Omental fat pad (tissue), 4 donors: ENCODE measurements at places on chromosomes 2 and 18.

DNA sequence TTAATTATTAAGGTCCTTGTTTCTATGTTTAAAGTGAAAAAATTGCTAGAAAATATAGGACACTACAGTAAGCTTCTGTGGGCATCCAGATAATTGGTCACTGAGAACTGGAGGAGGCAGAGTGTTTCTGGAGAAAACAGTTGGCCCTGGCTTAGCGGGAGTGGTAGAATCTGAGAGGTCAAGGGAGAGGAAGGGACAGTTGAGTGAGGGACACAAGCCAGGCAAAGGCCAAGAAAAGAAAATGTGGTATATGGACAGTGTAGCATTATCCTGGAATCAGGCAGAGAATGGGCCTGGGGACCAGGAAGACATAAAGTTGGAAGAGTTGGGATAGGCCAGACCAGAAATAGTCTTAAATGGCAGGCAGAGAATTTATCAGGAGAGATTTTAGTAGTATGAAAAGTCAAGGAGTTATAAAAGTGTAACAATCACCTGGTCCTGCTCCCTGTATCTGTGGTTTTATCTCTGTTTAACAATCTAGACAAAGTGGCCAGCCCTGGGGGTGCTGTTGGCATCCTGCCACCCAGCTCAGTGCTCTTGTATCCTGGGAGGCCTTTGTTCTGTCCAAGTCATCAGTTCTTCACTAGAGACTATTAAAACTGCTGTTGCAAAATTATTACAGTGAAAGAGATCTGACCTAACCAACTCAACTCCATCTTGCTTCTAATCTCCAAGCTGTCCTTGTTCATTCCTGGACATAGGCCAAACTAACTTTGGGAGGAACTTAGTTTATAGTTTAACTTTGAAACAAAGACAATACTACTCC, 15.4 kb upstream of the MSGN1 start:
- no peak for DNase-seq

DNA sequence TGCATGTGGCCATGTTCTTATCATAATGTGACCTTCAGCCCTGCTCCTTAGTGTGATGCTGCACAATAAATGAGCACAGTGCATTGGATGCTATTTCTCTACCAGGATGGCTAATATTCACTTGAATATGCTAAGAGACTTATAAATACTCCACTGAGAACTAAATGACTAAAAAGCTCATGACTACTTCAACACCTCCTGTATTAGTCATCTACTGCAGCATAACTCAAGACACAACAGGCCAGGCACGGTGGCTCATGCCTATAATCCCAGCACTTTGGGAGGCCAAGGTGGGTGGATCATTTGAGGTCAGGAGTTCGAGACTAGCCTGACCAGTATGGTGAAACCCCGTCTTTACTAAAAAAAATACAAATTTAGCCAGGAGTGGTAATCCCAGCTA, 213.4 kb downstream of the RND3 start:
- DNase-seq, result no peak

DNA sequence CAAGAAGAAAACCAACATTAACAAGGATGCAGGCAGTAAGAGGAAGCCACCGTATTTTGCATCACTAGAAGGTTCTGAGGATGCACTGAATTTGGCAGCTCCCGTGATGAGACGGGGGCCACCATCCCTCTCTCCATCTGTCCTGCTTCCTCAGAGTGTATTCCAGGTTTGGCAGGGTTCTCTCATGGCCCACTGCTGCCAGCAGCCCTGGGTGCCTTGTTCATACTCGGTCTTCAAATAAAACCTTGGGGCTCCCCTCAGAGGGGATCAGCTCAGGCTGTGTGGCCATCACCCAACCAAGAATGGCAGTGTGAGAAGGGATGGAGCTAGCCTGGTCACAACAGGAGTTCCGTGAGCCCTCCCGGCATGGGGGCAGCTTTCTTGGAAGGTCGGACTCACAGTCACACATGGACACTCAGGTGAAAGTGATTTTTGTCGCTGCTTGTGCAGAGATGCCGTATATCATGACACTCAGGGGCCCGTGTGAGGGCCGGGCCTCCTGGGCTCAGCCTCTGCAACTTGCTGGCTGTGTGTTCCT, 12.8 kb upstream of the MBP start:
- DNase-seq, result no peak

GRCh38 chr2:43024515-43025011, 201.8 kb downstream of the ZFP36L2 start:
- no peak for DNase-seq

DNA sequence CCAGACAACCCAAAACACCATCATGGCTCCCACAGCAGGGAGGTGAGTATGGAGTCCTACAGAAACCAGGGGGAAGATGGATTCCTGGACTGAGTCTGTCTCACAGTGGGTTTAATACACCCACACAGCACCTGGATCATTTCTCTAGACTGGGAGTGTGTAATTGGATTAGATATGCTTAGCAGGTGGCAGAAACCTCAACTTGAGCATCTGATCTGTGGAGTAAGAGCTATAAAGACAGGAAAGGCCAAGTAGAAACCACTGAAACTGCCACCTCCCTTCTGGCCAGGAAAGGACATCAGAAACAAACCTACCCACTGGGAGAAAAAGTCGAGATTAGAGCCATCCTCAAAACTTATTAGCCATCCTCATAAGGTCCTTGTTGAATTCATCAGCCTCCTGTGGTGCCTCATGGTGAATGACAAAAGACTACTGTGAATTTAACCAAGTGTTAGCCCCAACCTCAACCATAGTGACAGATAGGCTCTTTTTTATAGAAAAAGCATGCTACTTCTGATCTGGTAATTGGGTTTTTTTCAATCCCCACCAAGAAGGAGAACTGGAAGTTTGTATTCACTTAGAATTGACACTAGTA, 28.1 kb upstream of the CHST9 start:
- no peak for DNase-seq

DNA sequence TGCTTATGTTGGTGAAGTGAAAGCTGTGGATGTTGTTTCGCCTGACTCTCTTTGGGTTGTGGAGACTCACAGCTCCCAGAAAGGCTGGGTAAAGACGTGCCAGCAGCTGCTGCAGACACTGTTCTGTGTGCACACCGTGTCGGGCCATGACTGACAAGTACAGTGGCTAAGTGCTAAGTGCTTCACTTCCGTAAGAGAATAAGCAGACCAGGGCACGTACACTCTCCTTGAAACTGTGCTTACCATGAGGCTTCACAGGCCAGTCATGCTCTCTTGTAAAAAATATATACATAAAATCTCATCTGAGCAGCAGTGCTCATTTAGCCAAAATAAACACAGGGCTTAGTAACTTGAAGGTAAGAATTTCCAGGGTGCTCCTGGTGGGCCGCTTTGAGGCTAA, 86.0 kb downstream of the NRP2 start:
- no peak for DNase-seq

DNA sequence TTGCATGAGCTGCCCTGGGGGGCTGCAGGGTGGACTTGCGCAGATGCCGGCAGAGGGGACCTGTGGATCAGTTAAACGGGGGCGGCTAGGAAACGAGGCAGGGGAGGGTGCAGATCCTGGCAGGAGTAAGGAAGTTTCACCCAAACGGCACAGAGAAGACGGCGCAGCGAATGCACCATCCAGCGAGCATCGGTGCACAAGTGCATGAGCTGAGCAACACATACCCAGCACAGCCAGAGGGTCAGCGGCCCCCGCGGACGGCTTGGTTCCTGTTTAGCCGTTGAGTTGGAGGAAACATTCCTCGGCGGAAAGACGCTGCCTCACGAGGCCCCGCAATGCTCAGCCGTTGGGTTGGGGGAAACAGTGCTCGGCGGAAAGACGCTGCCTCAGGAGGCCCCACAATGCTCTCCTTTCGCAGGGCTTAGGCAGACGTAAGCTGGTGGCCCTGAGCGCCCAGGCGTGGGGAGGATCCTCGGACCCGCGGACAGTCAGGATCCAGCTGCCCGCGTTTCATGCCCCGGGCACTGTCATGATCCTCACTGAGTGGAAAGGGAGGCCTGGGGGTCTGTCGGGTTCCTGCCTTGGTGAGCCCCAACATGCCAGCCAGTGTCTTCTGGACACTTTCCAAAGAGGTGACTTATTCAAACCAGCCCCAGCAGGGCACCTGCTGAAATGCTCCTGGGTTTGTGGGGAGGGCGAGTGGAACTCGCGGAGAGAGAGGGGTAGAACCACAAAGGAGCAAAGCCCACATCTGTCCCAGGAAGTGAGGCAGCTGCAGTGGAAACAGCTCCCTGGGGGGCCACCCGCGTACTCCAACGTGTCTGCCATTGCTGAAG, 86.3 kb downstream of the NDUFA10 start:
- DNase-seq, result no peak

DNA sequence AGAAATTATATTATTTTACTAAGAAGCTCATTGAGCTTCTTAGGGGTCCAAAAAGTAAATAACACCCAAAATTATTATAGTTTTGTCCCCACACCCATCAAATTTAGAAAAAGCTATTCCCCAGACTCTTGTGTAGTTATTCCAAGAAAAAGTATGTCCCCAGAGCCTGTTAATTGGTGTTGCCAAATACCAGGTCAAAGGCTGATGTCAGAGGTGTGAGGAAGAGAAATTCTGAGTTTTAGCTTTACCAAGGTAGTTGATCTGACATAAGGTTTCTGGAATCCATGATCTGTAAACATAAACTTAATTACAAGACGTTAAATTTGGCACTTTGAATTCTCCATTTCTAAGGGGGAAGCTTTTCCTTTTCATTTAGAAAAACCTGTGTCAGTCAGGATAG, 29.3 kb upstream of the PSME4 start:
- no peak for DNase-seq

DNA sequence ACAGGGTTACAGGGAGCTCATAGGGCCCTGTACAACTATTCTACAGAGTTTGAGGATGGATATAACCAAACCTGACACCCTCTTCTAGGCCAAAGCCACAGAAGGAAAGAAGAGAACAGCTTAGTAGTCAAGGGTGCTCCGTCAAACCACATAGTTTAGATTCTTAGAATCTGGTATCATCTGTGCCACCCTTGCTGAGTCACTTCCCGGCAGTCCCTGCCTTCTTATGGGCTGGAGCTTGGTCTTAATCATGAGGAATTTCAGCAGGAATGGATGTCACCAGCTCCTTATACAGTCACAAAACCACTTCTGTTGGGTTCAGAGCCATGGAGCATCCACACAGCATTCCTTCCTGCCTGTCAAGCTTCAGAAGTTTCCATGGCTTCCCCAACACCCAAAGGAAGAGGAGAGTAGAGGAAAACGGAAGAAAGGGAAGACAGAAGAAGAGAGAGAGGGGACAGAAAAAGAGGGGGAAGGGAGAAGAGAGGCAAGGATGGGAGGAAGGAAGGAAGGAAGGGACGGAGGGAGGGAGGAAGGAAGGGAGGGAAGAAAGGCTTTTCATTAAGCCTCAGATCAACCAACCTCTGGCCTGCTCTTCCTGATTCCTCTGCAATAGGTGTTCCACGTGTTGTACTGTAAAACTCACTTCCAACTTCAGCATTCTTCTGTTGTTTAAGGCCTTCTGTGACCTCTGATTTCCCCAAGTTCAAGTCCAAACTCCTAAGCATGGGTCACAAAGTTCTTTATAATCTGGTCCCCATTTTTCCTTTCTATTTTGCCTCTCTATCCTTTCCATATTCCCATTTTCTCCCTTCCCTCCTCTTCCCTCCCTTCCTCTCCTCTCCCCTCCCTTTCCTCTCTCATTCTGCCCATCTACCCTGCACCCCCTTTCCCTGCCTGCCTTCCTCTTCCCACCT, 246.1 kb upstream of the TNP1 start:
- DNase-seq, result no peak

- no peak for DNase-seq
Observed at GRCh38 chr2:220157312-220157711, 529.9 kb downstream of the SLC4A3 start.

DNA sequence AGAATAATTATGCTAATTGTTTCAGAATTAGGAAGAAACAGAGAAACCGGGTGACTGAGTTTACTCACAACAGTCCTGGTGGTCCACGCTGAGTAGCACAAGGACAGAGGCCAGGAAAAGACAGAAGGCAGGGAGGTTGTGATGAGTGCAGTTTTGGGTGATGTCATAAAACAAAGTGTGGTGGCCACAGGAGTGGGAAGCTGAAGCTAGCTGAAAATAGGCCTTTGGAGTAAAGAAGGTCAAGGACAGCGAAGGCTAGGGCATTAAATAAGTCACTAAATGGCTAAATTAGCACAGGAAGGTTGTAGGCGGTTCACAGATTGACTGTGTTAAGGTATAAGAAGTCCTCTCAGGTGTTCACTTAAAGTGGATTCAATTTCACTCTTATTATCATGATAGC, 120.9 kb upstream of the TTN start:
- DNase-seq, result no peak

- DNase-seq, result no peak
Observed at GRCh38 chr2:21467280-21467818, 343.6 kb downstream of the TDRD15 start.

DNA sequence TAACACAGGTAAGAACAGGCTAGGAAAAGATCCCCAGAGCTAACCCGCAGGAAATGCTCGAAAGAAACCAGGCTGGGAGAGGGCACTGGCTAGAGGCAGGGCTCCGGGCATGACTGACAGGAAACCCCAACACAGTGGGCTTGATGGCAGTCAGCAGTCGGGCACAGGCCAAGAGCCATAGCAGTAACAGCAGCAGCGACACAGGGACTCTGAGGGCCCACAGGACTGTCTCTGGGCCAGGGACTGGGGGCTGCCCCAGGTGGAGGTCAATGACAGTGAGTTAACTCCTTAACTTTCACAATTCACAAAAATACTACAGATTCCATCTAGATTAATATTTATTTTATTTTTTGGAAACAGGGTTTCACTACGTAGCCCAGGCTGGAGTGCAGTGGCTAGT, 37.3 kb upstream of the ASPRV1 start:
- no peak for DNase-seq

DNA sequence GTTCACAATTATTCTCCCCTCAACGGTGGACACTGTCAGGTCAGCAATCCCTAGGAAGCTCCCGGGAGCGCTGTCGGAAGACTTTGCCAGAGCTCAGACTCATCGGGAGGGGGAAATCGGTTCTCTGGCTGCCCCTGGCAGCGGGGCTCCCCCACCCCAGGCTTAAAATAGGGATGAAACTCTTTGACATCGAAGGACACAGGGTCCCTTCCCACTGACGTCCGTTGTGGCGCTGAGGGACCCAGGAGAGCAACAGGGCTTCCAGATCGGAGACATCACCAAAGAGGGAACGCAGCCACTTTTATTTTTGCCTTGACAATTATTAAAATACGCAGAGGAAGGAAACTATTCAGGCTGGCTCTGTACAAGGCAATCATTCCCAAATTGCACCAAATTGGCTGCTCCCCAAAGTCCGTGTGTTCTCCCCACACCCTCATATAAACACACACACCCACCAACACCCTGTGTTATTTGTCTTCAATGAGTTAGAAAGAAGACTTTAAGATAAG, 249.0 kb downstream of the CDH20 start:
- no peak for DNase-seq

DNA sequence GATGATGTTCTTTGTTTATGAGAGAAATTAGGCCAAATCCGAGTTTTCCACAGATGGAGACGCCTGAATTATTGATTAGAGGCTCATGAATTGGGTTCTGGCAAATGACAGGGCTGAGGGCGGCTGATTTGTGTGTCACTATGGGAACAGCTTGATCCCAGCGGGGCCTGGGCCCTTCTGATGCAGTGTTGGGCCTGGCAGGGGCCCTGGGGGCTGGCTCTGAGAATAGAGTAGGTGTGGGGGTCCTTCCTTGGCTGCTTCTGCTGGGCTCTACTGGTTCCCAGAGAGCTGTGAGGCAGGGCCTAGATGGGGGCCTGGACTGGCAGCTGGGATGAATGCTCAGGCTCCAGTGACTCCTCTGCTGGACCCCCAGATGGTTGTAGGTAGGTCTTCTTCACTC, 164.8 kb downstream of the CELF4 start:
- DNase-seq, result no peak

- no peak for DNase-seq
Observed at GRCh38 chr2:36976065-36976464, 9.7 kb upstream of the STRN start.

GRCh38 chr2:143162123-143162837, 33.1 kb downstream of the ARHGAP15 start:
- DNase-seq, result no peak
